ENCODE measurements at places on chromosomes 2 and 18.
A peak's percentile ranks its signal among the peaks of the same experiment; 100 is the strongest.

DNA sequence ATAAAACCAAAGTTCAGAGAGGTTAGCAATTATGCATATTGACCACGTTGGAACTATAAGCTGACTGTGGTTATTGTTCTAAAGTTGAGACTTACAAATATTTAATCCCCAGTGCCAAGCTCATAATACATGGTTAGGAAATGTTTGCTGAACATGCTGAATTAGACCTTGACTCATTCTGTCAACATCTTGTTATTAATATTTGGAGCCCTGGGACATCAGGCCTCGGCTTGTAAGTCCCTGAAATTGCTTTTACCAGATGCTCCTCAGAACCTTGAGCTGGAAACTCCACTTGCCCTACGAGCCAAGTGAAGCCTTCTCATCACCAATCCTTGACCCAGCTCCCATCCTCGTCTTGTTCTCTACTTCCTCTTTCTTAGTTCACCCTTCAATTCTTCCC is 21.2 kb downstream of the DYNAP start:
- DNase-seq: no peak

- DNase-seq: no peak
Observed at GRCh38 chr2:132678483-132678882, 8.5 kb upstream of the LYPD1 start.

GRCh38 chr2:85852937-85853498 is 35.8 kb downstream of the ST3GAL5 start:
- DNase-seq: peak; percentile 48

GRCh38 chr2:197286805-197287595 is 23.6 kb downstream of the ANKRD44 start:
- DNase-seq: peak; percentile 89

DNA sequence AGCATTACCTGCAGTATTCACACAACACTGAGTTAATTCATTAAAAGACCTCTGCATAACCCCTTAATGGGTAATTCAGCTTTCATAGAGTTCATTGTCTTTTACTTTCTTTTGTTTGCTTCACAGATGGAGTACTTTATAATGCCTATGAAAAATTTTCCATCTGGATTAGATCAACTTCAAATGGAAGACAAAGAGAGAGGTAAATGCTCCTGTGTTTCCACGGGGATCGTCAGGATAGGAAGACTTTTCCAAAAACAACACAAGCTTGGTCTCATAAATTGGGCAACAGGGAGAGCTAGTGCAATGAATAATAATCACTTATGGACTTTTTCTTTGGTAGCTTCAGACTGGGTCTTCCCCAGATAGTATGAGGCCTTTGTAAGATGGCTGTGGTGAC is 100.7 kb downstream of the ICOS start:
- DNase-seq: no peak

DNA sequence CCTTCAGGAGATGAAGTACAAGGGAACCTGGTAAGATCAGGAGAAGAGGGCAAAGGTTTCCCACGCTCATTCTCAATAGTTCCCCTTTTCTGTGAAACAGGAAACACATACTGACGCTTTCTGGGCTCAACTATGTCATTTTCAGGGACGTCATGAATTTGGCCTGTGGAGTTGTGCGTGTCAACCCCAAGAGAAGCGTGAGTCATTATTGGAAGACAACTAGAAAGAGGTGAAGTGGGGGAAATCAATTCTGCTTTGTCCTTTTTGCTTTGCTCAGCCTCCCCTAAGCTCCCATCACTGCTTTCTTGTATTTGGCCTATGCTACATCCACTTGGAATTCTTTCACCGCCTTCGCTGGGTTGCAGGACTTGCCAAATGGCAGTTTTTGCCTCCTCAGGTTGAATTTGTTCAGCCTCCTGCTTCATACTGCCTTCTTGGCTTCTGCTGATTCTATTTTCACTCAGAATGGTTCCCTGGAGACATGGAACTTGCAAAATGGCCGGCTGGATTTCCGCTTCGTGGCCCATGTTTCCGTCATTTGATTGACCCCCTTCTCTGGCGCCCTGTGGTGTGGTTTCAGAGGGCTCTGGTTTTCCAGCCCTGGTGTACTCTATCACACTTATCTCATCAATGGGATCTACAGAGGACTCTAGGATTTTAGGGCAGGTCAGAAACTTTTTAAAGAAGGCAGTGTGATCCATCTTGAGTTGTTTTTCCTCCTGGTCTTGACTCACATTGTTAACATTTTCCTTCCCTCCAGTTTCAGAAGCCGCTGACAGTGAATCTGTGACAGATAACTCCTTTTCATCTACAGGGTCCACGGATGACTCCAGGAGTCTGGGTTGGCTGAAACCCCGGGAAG is 93.3 kb downstream of the ALPK2 start:
- peak; percentile 99 for DNase-seq

DNA sequence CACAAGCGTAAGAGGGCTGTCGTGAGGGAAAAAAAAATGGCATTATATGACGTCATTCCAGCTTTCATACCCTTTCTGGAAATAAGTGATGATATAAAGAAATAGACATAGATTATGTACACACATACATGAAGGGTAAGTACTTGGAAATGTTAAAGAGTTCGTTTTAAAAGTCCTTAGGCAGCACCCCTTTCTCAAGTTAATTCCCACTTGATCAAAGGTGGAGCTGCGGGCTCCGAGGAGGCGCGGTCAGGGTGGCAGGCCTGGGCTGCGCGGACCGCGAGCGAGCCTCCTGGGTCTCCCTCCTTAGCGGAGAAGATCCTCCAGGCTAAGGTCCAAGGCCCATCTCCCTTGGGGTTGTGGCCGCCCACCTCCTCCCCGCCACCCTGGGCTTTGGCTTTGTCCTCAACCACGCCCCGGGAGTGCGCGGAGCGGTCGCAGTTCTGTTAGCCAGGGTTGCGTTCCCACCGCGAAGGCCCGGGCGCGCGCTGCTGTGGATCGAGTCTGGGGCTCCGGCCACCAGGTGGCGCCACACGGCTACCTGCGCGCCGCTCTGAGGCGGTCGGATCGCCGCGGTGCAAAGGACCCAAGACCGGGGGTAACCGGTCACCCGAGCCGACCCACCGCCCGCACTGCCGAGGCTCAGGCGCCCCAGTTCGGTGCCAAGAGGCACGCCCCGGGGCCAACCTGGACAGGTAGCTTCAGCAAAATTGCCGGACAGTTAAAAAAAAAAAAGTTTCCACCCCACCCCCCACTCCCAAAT is 66.8 kb downstream of the HNRNPLL start:
- peak; percentile 89 for DNase-seq

DNA sequence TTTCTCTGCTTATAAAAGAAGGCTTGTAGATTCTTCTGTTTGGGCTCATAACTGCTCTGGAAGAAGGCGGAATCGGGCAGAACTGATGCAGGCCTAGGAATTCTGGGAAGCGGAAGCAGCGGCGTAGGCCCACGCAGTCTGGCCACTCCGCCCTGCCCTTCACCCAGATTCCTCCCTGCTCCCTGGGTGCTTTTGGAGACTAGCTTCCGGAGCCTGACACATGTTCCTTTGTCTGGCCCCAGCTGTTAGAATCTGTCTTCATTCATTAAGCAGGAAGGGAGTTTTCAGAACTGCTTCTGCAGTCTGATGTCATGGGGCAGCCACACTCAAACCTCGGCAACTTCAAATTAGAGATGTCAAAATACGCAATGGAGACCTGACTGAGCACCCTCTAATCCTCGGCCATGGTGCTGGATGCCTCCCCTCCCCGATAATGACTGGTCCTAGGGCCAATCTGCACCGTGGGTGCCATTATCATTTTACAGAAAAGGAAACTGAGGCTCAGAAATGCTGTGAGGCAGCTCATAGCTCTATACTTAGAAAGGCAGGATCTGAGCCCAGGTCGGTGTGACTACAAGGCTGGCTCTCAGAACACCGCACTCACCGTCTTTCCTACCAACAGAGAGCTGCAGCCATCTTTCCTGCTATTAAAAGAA is 275.7 kb downstream of the MYCN start:
- DNase-seq: no peak

GRCh38 chr2:199982126-199982843 is 26.9 kb downstream of the MAIP1 start:
- no peak for DNase-seq

- DNase-seq: peak; percentile 9
Observed at GRCh38 chr2:238286551-238286950, 1.9 kb downstream of the PER2 start.

- DNase-seq: peak; percentile 19
Observed at GRCh38 chr2:108288534-108289106, at the start of gene SULT1C2. TSS of gene SULT1C2 (plus strand) at chr2:108288895. CDS start at chr2:108293668, 4,773 bp downstream.

GRCh38 chr2:237618449-237618848 is 8.9 kb upstream of the LRRFIP1 start:
- no peak for DNase-seq

DNA sequence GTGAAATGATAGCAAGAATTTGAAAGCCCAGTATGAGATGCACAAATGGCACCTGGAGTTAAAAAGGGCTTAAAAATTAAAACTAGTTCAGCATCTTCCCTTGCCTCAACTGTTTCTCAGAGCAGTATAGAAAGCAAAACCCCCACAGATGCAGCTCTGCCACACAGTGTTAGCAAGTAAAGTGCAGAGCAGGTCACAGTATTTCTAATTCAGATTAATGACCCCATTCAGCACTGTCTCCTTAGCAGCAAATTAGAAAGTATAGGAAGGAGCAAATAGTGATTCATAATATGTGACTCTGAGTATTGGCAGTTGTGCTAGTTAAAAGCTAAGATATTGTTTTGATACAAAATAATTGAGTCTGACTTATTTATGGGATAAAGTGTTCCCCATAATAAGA is 73.8 kb upstream of the CCDC85A start:
- DNase-seq: no peak

- DNase-seq: peak; percentile 37
Observed at GRCh38 chr18:57353940-57354461, 1.6 kb downstream of the ST8SIA3 start.
